ENCODE measurements at places on chromosomes 12 and 14.

DNA sequence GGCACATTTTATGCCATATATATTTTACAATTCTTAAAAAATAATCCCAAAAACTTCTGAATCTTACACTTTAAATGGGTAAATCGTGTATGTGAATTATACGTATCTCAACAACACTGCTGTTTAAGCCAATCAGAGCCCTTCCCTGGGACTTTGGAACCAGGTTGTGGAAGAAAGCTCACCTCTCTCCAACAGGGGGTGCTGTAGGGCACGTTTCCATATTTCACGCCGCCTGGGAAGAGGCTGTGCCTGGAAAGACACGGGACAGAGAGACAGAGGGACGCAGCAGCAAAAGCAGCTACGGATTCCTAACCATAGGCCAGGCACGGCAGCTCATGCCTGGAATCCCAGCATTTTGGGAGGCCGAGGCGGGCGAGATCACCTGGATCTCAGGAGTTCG lies 29.4 kb upstream of the FBRSL1 start:
- no peak for DNase-seq

DNA sequence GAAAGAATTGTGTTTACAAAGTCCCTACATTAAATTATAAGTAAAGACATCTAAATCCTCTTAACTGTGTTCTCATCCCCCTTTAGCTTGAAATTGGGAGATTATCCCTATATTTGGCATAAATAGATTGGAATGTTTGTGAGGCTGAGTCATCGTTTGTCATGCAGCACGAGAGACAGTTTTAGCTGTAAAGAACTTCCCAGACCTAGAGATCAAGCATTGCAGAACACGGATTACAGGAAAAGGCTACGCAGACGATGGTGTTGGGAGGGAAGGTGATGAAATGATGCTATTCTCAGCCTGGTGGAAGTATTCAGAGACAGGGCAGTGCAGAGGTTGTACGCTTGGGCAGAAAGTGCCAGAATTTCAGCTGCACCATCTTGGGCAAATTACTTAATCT lies 93.8 kb downstream of the PTPRB start:
- DNase-seq = no peak

- no peak for DNase-seq
These were observed 1053.3 kb downstream of the VRK1 start for GRCh38 chr14:97850466-97850865.

GRCh38 chr12:45732250-45732649 lies 2.7 kb downstream of the ARID2 start:
- no peak for DNase-seq

DNA sequence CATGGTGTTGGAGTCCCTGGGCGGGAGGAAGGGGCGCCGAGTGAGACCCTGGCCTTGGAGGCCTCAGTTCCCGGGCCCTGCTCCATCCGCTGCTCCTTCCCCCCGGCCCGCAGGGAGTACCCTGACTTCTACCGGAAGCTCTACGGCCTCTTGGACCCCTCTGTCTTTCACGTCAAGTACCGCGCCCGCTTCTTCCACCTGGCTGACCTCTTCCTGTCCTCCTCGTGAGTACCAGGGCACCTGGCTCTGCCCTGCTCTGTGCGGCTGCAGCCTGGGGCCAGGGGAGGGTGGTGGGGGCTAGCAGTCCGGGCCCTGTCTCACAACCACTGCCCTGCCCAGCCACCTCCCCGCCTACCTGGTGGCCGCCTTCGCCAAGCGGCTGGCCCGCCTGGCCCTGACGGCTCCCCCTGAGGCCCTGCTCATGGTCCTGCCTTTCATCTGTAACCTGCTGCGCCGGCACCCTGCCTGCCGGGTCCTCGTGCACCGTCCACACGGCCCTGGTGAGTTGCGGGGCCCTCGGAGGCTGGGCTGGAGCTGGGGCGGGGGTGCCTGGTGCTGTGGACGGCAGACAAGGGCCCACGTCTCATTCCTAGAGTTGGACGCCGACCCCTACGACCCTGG lies 7.0 kb downstream of the NOC4L start:
- no peak for DNase-seq

DNA sequence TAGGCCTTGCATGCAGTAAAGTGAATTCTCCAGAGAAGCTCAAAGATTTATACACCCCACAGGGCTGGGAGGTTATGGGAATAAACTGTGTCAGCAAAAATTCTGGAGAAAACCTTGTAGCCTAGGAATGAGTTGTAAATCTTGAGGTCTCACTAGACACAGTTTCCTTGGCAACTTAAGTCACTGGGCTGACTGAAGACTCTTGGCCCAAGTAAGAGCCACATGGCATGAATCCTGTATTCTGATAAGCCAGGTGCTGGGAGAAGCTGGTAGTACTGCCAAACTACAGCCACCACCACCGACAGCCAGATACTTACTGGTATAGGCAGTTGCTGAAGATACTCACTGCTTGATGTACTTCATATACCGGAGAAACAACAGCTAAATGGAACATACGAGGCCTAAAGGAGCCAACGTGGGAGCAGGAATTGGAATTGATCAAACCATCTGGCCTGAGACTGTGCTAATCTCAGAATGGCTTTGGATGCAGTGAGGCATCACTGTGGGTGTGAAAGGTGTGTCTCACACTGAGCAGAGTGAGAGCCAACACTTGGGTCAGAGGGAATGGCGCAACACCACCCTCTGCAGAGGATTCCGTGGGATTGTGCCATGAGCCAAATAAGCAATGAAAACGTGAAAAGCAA lies 102.8 kb upstream of the TMCC3 start:
- DNase-seq = no peak

DNA sequence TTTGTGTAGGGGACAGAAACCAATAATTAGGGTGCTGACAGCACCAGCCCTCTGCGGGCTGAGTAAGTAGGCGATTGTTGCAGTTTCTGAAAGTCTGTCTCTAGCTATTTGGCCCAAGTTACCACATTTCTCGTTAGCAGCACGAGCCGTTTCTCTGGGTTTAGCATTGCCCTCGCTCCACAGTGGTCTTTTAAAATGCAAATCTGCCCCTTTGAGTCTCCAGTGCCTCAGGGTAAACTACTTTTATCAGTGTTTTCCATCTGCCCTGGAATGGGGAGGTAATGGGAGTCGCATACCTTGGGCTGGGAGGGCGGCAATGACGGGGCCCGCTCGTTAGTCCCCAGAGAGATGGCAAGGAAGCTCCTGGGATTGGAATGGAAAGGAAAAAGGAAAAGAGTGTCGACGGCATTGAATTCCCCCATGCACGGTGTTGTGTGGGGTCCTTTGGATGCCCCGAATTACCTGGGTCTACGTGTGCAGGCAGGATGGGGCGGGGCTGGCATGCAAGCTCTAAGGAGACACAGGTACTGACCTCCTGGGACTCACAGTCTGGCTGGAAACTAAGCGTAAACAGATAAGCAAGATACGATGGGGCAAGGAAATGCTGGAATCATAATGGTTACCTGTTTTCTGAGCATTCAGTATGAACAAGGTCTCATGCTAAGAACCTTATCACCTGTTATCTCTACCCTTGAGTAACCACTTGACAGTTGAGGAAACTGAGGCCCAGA lies 131.8 kb upstream of the MAP1LC3B2 start:
- no peak for DNase-seq

- DNase-seq = no peak
These were observed 28.3 kb downstream of the IL31 start for GRCh38 chr12:122145505-122146330.

DNA sequence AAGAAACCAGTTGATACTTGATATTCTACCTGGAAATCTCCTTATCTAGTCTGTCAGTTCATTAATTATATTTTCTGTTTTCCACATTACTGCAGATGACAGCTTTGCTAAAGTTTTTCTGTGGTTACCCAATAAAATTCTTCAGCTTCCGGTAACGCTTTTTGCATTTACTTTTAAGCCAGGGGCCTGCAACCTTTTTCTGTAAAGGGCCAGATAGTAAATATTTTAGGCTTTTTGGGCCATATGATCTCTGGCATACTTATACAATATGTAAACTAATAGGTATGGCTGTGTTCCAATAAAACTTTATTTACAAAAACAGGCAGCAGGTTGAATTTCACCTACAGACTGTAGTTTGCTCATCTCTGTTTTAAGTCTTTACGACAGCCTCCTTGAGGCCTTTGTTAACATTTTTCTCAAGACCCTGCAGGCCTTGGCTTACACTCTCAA lies 48.3 kb downstream of the SPATS2 start:
- no peak for DNase-seq

DNA sequence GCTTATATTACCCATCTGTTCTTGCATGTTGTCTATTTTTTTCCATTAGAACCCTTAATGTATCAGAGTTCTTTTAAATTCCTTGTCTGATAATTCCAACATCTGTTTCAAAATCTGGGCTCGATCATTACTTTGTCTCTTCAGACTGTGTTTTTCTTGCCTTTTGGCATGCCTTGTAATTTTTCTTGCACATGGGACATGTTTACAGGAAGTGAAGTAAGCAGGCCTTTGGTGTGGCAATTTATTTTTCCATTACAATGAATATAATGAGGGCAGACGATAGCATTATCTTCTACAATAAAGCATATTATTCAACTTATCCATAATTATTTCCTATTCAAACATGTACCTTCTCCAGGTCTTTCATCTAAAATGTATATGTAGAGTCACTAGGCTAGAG lies 48.3 kb downstream of the STXBP6 start:
- DNase-seq = no peak

- DNase-seq = no peak
These were observed 3.7 kb upstream of the ZNF384 start for GRCh38 chr12:6692888-6693287.

- DNase-seq = no peak
These were observed 54.4 kb upstream of the MED13L start for GRCh38 chr12:116331876-116332275.

DNA sequence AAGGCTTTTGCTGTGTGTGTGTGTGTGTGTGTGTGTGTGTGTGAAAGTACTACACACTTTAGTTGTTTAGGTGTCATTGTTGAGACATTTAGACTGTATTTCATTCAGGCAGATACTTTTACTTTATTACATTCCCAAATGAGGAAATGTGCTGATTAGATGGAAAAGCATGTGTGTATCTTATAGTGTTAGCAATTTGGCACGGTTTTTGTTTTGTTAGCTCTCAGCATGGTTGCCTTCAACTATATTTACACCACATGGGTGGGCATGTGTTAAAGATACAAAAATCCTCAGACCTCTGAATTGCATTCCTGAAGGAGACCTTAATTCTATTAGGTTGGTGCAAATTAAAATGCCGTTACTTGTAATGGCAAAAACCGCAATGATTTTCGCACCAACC lies 879.5 kb downstream of the DIO2 start:
- DNase-seq = no peak

GRCh38 chr12:10705655-10706054 lies 17.5 kb downstream of the YBX3 start:
- no peak for DNase-seq

DNA sequence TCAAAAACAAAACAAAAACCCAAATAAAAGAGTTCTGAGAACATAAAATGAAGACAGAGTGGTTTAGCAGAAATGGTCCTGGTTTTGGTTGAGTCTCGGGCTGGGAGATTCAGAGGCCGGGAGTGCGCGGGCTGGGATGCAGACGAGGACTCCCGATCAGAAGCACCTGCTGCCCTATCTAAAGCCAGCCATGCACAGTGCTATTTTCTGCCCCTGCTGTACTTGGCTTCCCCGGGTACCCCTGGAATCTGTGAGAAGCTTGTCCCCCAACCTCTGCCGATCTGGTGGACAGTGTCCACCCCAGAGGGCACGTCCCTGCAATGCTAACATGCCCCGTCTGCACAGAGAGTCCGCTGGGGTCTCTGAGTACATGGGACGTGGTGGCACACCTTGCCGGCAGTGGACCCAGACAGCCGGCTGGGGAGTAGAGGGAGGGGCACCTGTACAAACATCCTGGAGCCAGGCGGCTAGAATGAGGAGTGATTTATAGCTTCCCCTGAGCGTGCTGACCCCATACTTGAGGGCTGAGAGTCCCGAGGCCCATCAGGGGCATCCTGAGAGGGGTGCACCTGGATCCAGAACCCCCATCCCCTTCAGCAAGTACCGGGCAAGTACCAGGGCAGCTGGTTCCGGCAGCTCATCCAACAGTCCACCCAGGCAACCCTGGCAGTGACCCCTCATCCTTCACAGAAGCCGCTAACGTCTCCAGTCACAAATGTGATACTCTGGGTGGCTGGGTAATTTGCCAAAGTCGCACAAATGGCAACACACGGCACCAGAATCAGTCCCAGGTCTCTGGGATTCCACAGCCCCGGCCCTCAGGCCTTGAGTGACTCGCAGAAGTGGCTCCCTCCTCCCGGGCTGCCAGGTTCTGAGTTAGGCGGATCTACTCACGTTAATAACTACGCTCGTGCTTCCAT lies 37.1 kb downstream of the CHGA start:
- DNase-seq = no peak

DNA sequence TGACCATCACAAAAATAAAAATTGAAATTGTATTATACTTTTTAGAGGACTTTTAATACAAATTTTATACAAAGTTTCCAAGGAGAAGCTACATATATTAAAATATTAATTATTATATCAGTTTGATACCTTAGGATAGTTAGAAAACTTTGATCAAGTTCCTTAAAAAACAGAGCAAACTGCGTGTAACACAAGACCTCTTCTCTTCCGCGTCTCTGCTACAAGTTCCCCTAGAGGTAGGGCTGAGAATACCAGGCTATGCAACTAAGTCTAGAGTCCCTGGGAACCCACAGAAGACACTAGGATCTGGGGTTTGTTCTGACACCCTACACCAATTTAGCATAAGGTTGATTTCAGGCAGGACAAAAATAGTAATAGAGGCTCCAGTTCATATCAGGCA lies 319.0 kb downstream of the FOXG1 start:
- no peak for DNase-seq

DNA sequence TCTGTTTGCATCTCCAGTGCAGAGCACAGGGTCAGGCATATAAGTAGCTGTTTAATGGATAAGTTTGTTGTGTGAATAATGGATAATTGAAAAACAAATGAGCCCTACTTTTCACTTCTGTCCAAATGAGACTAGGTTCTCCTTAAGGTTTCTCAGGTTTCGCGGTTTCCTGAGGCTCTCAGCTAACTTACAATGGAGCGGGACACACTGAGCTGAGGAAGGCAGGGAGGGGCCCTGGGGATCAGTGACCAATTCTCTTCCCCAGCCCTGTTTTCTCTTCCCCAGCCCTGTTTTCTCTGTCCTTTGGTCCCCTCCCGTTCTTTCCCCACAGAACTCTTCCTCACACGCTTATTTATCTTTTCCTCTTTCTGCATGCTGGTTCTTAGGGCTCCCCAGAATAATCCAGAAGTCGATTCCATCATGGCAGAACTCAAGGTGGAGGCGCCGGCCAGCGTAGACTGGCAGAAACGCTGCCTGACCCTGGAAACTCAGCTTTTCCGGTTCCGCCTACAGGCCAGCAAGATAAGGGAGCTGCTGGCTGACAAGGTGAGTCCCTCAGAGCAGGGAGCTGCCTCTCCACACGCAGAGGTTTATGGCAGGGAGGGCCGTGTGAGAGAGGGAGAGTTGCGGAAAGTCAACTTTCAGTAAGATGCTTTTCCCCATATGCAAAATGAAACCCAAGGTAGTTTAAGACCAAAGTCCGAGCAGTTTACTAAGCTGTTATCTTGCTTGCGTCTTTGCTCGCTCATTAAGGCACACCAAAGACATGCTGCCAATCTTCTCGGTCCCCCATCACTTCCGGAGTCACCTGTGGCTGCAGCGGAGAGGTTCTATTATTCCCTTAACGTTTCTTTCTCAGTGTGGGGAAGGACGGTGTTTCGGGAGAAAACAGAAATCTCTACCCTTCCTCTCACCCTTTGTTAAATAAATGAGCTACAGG lies 8.6 kb downstream of the PLEKHH1 start:
- DNase-seq = no peak

GRCh38 chr12:75658901-75659823 lies 147.8 kb upstream of the KRR1 start:
- DNase-seq = no peak
